EH (cell line): ENCODE measurements at places on chromosomes 2 and 18.

GRCh38 chr2:203893840-203894239, 26.3 kb downstream of the CTLA4 start:
- no peak for DNase-seq

GRCh38 chr2:196902828-196903227, 23.7 kb downstream of the PGAP1 start:
- peak; percentile 28 for DNase-seq

GRCh38 chr2:78682781-78683180, 342.7 kb upstream of the REG3G start:
- no peak for DNase-seq

- peak; percentile 73 for DNase-seq
Observed at GRCh38 chr18:58937071-58937886, 72.6 kb downstream of the ZNF532 start.

- no peak for DNase-seq
Observed at GRCh38 chr2:183718246-183718645, 594.0 kb downstream of the NUP35 start.

GRCh38 chr2:183967756-183968155, 630.6 kb upstream of the ZNF804A start:
- no peak for DNase-seq

- DNase-seq, result peak; percentile 69
Observed at GRCh38 chr2:181742922-181743722, 62.8 kb upstream of the NEUROD1 start.
